IMR-90 (cell line): ENCODE measurements at places on chromosomes 3 and 15. TPM values are rescaled to one million over a fixed set of nuclear protein-coding genes. Genes with fewer than 3 reads are reported as not detected.

DNA sequence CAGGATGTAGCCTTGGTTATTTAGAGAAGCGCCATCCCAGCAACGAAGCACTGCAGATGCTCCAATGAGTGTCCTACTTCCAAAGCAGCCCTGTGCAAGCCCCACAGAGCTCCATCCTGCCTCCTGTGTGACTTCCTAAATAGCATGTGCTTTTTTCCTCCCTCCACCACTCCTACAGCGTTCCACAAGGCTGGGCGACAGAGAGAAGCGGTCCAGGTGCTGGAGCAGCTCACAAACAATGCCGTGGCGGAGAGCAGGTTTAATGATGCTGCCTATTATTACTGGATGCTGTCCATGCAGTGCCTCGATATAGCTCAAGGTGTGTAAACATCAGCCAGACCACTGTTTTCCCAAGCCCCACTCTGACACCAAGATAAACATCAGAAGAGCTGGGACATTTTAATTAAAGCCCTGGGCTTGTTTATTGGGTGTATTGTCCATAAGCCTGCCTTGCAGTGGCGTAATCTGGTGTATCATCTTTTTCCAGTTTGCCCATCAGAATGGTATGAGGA lies 22.2 kb upstream of the RHO start:
- DNase-seq: no peak

- no peak for DNase-seq
Observed at GRCh38 chr3:49030321-49030720, 1.1 kb upstream of the IMPDH2 start.

The IFT122 gene
- 27.2 and 28.0 TPM in 2 replicates for total RNA-seq

DNA sequence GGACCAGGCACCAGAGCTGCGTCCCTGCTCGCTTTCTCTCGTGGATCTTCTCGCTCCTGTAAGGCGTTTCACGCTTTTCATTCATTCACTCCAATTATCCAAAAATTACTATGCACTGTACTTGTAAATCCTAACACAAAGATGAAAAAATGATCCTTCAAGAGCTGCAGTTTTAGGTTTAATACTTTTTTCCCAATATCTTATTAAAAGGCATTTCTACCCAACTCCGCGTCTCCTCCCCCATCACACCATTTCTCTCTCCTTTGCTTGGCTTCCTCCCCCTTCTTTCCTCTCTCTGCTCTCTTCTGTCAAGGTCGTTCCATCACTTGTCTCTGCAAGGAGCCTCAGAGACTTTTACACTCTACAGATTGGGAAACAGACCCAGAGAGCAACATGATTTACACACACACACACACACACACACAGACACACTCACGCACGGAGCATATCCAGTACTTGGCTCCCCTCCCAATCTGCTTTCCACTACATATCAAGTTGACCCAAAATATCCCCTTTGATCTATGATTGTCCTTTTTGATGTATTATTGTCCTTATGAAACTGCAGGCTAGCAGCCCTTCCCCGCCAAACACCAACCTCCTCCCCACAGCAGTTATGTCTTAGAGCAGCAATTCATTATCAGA lies 479 bp upstream of the CLDN1 start:
- no peak for DNase-seq

DNA sequence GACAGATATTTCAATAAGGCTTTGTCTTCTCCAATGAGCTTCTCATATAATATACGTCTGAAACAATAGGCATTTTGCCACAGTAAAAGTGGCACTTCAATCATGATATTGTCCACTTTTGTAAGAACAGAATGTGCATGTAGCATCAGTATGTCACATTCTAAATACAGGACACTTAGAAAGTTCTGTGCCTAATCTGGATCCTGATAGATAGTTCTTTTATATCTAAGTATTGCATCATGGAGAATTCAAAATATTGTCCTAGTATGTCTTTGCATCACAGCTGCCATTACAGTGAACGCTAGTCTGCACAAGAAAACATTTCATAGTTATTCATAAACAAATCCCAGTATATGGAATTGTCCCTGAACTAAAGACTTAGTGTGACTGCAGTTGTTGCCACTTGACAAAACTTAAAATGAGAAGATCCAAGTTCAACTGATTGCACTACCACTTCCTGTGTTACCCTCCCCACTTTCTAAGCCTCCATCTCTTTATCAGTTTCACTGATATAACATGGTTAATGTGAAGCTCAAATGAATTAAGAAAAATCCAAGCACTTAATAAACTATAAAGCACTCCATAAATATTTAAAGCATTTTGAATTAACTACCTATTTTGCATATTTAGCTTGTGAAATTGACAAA lies 19.6 kb downstream of the LRRFIP2 start:
- DNase-seq: no peak

- DNase-seq: no peak
Observed at GRCh38 chr15:29522373-29523276, 253.0 kb upstream of the NSMCE3 start.

- DNase-seq: no peak
Observed at GRCh38 chr3:170010498-170010897, 27.3 kb upstream of the GPR160 start.

The FGF12 gene
- not detected in 2 replicates for total RNA-seq

DNA sequence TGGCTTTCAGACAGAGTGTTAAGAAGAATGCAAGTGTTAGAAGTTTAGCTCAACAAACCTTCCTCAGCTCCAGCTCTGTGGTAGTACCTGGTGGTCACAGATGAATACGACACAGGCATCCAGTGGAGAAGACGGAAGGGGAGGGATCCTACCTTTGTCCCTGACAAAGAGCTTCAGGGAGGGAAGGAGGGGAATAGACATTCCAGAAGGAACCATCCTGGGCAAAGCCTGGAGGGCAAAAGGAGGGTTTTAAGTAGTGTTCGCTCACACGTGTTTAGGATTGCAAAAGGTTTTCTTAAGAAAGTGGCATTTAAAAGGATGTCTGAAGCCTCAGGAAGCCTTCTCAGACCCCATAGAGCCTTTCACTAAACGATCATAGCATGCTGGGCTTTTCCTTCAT lies 2.8 kb downstream of the CHCHD4 start:
- DNase-seq: no peak

The SATB1 gene
- 5.3 and 7.5 TPM in 2 replicates for total RNA-seq

- peak; percentile 55 for DNase-seq
Observed at GRCh38 chr3:65342084-65342683, 654.4 kb upstream of the ADAMTS9 start.

DNA sequence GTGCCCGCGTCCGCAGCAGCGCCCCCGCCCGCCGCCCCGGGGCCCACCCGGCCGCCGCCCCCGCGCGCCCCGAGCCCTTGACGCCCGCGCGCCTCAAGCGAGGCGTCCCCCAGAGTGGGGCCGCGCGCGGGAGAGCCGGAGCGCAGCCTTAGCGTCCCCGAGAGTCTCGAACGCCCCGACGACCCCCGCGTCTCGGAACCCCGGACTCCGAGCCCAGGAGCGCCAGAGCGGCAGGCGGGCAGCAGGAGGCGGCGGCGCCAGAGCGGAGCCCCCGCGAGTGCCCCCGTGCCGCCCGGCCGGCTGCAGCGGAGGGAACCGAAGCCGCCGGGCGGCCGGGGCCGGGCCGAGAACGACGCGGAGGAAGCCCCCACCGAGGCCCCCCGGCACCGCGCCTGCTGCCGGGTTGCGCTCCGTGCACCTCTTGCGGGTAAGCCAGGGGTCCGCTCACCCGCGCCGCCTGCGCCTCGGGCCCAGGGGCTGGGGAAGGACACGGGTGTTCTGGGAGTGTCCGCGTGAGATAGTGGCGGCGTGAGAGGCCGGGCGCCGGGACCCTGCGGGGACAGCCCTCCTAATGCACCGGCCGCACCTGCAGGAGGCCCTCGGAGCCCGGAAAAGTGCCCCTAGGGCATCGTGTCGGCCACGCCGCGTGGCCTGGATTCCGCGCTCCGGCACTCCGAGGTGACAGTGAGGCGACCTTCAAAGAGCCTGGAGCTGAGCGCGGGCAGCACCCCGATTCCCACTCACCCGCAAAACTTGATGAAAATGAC lies 52.0 kb upstream of the ULK4 start:
- no peak for DNase-seq

DNA sequence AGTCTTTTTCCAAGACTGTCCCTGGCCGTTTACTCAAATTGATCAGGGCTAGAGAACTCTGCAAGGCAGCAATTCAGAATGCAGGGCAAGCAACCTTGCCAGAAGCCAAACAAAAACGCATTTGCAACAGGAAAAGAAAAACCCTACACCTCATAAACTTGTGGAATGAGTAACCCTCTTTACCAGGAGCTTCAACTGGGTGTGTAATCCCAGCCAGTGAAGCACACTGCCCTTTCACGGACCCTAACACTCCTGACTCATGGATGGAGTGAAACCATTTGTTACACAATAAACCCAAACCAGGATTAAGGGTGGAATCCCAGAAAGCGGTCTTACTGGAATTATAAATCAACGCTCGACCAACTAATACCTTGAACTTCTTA lies 14.8 kb upstream of the LDHAL6B start:
- DNase-seq: peak; percentile 96

The DAZL gene
- not detected in 2 replicates for total RNA-seq

DNA sequence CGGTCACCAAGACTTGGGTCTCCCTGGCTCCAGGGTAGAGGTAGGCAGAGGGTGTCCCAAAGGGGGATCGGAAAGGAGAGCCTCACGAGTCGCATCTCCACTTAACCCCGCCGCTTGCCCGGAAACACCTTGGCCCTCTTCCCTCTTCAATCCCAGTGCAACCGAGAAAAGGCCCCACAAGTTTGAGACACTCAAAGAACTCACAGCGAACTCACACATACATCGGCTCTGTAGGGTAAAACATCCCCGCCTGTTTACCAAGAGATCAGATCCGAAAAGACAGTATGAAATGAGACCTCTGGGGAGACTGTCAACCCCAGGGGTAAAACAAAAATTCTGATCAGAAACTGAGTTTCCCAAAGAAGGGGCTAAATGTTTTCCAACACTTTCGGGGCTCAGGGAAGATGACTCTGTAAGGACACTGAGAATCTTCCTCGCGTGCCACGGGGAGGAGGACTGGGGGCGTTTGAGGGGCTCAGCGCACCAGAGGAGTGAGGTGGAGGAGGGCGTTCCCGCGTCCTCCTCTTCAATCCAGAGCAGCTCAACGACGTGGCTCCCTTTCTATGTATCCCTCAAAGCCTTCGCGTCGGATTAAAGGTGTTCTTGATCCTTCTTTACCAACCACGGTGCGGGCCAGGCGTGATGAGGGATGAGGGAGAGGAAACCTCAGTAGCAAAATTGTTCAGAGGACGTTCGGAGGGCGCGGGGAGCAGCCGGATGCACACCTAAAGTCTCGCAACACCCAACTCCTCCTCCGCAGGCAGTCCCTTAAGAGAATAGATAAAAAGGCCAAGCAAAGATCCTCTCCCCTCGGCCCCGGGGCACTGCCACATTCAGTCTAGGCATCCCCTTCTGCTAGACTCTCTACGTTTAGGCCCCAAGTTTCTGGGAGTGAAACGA lies 3.7 kb downstream of the WNT5A start:
- no peak for DNase-seq

The ITGB5 gene
- total RNA-seq: 71.7 and 85.0 TPM in 2 replicates

The SERPINI1 gene
- total RNA-seq: 0.36 and 1.1 TPM in 2 replicates

GRCh38 chr15:93820566-93820965 lies 410.8 kb upstream of the MCTP2 start:
- DNase-seq: no peak
